ENCODE measurements at places on chromosomes 5 and 9. TPM values are rescaled to one million over a fixed set of nuclear protein-coding genes. Genes with fewer than 3 reads are reported as not detected.

- DNase-seq = no peak
Measured at GRCh38 chr5:88818296-88818695, 64.7 kb downstream of the MEF2C start.

- DNase-seq = no peak
Measured at GRCh38 chr5:1507014-1507375, 16.8 kb downstream of the LPCAT1 start.

DNA sequence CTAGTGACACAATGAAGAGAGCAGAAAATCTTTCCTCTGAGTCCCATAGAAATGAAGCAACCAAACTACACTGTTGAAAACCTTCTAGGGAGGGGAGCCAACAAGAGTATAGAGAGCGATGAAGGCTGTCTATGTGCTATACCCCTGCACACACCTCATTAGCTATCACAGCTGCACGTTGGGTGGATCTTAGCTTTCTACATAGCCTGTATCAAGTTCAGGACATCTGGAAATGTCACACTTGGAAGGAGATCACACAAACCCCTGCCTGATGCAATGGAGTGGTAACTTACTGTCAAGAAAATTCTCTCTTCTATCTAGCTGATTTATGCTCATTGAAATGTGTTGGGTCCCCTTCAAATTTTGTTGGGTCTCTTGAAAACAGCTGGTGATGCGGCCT is 127.0 kb upstream of the NTRK2 start:
- DNase-seq = no peak

- no peak for DNase-seq
Measured at GRCh38 chr5:158224253-158224652, 365.3 kb upstream of the CLINT1 start.

GRCh38 chr5:57207007-57207653 is 33.3 kb downstream of the GPBP1 start:
- peak; percentile 32 for DNase-seq

- no peak for DNase-seq
Measured at GRCh38 chr5:76427206-76428140, 24.4 kb downstream of the IQGAP2 start.

DNA sequence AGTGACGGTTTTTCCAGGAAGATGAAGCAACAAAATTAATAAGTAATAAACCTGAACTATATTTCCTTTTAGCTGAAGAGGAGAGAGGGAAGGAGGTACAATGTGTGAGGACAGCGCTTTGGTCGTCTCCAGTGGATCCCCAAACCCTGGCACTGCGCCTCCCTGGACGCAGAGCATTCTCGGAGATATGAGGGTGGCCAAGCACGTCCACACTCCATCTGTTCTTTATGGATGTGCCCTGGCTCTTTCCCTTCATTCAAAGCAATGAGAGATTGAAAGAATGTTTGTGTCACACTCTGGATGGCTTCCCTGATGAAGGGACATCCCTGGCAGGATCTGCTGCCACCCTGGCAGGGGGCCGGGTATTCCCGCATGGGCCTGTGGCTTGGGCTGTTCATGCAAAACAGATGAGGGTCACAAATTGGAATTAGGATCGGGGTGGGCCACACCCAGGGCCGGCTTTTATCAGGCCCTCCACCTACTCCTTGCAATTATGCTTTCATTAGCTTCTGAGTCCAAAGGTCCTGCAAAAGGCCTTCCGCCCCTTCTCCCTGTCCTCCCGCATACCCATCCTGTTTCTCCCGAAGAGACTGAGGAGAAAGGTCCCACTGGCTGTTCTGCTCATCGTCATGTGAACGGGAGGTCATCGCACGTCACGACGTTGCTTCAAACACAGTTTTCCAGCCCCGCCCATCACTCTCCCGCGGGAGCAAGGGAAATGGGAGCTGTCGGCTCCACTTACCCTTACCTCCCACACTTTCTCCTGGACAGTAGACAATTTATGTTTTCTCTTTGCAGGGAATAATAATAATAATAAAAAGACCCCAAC is 286.1 kb upstream of the IRX4 start:
- DNase-seq = no peak

GRCh38 chr9:89923961-89924504 is 319.2 kb downstream of the GADD45G start:
- DNase-seq = peak; percentile 53

DNA sequence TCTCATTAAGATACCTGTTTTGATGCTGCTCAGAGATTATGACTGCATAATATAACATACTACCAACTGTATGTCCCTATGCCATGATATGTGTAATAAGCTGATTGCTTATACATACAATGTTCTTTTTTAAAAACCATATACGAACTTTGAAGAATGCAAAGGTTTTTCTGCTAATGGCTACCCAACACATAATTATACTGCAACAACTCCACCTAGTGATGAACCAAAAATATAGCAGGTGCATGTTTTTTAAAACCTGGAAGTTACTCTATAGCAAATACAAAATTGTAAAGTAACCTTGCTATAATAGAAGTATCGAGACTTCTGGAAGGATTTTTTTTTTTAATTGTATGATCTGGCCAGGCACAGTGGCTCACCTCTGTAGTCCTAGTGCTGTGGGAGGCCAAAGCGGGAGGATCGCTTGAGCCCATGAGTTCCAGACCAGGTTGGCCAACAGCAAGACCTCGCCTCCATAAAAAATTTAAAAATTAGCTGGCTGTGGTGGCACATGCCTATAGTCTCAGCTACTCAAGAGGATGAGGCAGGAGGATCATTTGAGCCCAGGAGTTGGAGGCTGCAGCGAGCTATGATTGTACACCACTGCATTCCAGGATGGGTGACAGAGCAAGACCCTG is 49.1 kb downstream of the HOMER1 start:
- peak; percentile 27 for DNase-seq

DNA sequence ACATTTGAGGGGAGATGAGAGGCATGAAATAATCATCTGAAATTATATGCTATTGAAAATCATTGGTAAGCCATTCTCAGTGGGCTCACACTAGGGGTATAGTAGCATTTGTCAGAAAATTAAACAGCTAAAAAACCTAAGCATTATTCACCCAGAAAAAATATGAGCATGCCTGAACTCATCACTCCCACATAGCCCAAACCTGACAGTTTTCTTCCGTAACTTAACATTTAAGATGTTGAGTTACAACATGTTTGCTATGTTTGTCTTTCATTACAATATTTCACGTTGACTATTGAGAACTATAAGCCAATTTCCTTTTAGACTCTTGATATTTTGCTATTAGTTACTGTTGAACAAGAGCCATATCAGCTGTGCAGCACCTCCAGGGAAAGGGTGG is 23.5 kb upstream of the GHR start:
- DNase-seq = no peak

Gene ZNF483
- total RNA-seq = 3.0 TPM

Gene CAMSAP1
- 31.6 TPM for total RNA-seq

All from B cell (primary cell).